ENCODE measurements at places on chromosomes 5 and 9.

- DNase-seq: no peak
These were observed 16.1 kb downstream of the ZFR start for GRCh38 chr5:32428426-32428825.

GRCh38 chr5:96279801-96280542, 153.1 kb downstream of the PCSK1 start:
- no peak for DNase-seq

DNA sequence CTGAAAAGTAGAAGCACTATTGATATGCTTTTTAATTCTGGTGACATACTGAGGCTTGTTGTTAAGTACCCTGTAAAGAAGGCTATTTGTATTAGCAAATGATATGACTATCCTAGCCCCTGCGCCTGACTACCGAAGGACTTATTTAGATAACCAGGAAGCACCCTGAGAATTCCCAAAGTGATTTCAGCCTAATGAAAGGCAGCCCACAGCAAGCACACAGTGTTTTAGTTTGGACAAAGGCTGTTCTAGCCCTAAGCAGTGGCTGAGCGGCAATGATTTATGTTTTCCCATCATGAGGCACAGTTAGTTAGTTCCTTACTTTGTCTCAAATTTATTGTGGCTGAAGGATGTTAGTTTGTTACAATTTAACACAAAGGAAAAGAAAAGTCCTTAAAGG, 235.3 kb downstream of the KCTD16 start:
- no peak for DNase-seq

DNA sequence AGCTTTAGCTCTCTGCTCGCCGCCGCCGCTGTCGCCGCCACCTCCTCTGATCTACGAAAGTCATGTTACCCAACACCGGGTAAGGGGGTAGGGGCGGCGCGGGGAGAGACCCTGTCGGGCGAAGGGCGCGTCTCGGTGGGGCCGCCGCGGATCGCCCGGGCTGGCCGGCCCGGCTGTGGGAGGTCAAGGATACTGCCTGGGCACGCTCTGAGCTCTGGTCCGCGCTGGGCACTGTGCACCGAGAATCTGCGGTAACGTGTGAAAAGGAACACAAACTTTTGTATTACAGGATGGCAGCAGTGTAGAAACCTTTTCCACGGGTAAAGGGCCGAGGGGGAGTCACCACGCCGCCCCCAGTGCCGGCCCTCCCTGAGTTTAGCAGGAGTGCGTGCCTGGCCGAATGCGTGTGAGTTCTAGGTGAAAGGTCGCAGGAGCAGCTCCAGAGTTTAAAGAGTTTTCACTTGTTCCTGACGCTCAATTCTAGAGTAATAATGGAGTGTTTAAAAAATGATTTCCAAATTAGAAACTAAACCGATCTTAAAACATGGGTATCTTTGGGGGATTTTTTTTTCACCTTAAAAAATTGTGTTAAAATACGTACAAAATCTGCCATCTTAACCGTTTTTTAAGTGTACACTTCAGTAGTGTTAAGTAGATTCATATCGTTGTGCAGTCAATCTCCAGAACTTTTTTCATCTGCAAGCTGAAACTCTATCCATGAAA, at the start of gene HSDL2:
Gene HSDL2 (plus strand): TSS at position 7 of the 723 bp plus-strand sequence. CDS start 56 bp downstream, at position 63.
- no peak for DNase-seq

DNA sequence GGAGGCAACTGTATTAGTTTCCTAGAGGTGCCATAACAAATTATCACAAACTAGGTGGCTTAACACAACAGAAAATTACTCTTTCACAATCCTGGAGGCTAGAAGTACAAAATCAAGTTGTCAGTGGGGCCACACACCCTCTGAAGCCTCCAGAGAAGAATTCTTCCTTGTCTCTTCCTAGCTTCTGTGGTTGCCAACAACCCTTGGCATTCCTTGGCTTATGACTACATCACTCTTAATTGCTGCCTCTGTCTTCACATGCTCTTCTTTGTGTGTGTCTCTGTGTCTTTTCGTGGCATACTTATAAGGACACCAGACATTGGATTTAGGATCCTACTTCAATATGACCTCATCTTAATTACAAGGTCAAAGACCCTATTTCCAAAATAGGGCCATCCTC, 327.5 kb downstream of the CHSY3 start:
- no peak for DNase-seq

DNA sequence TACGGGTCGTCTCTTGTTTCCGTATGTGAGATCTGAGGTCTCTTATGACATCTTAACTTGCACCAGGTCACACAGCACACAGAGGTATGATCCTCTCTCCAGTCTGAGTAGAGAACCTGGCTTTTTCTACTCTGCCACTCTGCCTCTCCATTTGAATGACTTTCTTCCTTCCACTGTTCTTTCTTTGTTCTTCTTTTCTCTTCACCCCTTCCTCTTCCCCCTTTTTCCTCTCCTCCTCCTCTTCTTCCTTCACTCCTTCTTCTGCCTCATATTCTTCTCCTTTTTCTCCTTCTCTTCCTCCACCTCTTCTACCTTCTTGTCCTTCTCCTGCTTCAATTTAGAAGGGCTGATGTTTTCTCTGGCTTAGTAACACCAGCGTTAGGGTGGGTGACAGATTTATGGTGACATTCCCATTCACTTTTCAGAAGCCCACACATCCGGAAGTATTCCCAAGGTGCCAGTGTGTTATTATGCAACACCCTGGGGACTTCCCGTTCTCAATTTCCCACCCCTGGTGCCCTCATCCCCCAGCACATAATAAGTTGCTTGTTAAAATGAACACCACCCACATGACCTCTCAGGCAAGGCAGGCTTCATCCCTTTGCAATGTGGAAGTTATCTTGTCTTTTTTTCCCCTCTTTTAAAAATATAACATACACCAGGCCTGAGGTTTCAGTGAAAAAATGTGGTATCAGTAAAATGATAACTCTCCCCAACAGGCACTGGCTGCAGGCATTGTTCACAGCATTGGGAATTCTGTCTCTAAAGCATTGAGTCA, 122.0 kb downstream of the PAPPA start:
- DNase-seq: no peak

GRCh38 chr9:113978725-113979342, 99.3 kb downstream of the AMBP start:
- DNase-seq: no peak

- DNase-seq: peak; percentile 23
These were observed 5.4 kb upstream of the TIFAB start for GRCh38 chr5:135457424-135458071.

DNA sequence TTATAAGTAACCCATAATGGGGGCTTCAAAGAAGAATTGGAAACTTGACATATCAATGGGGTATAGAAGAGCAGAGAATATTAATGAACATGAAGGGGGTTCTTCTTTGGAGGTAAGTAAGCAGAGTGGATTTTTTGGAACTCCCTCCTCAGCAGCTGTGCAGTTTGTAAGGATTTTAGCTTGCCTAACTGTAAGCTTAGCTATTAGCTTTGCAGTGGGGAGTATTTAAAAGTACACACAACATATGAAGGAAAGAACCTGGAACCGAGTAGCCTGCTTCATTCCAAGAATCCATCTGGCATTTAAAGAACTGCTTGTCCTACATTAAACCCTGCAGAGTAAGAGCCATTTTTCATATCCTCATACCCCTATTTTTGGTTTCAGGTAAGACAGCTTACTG, 2.2 kb upstream of the PBX3 start:
- DNase-seq: no peak

DNA sequence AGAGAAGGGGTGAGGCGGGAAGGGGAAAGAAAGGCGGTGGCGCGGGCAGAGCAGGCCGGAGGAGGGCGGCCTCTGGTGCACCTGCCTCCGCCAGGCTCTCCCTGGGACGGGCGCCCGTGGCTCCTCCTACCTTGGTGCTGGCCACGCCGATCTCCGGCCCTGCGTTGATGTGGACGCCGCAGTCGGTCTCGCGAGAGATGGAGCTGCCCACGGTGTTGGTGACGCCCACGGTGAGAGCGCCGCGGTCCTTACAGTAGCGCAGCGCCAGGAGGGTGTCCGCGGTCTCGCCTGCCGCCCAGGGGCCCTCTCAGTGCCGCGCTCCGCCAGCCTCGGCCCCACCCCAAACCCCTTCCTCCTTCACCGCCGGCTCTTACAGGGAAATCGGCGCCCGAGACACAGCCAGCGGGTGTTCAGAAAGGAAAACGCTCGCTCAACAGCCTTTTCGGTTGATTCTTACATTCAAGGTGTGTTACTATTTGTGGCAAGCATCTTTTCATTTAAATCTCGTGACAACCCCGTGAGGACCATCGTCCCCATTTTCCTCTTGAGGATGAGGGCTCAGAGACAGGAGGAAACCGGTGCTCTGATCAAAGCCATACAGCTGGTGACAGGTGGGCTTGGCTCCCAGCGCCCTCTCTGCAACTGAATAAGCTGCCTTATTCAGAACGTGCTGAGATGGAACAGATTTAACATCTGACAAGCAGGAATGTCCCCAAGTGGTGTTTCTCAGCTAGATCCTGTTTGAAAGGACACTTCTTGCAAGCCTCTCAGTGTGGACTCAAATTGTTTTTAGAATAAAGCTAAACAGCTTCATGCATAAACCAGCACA, 22.0 kb upstream of the MAPK9 start:
- DNase-seq: no peak

- DNase-seq: no peak
These were observed 27.8 kb downstream of the NFIL3 start for GRCh38 chr9:91395553-91396471.

- DNase-seq: no peak
These were observed 91.2 kb downstream of the MTRR start for GRCh38 chr5:7960142-7960541.

GRCh38 chr9:15243081-15243480, 63.9 kb downstream of the TTC39B start:
- no peak for DNase-seq

DNA sequence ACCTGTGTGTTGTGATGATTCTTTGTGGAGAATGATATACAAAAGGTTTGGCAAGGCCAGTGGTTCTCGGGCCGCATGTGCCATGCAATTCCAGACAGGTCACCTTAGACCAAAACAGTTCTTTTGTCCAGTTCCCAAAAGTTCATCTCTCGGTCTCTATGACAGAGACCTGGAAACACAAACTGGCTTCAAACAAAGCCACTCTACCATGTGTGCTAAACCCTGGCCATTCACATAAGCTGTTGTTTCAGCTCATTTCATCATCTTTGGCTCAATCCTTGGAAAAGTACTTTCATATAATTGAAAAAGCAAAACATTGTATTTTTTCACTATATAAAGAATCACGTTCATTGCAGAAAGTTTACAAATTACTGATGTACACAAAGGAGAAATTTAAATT, 210.5 kb upstream of the SEMA6A start:
- no peak for DNase-seq

DNA sequence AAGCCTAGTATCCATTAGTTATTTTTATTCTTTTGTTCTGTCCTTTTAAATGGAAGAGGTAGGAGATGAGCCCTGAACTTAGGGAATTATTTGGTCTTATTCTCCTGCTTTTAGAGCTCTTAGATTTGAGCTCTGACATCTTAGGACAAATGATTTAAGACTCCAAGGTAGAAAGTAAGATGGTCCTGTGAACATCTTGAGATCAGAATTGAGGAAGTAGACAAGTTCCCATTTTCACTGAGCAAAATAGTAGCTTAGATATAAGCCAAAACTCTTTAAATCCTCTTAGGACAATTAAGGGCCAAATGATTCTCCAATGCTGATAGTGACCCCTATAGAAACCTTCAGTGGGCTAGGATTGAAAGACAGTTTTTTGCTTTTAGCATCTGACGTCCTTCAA, 53.0 kb upstream of the RUSC2 start:
- no peak for DNase-seq

- no peak for DNase-seq
These were observed 188.7 kb downstream of the EBF1 start for GRCh38 chr5:158910782-158911692.

- DNase-seq: no peak
These were observed 2.7 kb upstream of the DNAJC25 start for GRCh38 chr9:111628411-111628810.

DNA sequence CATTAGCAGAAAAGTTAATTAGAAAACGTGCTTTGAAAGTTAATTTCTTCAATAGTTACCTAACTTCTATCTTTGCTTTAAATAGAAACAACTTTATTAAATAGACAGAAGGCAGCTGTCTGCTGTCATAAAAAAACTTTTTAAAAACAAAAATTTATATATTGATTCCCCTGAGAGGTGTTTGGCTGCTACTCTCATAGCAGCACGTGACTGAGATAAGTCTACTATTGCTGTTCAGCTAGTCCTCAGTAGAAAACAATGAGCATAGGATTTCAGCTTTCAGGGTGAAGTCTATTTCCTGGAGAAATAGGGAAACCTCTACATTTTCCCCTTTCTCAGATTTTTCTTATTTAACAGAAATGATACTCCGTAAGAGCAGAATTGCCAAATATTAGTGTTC, 135.0 kb upstream of the FBN2 start:
- no peak for DNase-seq

- DNase-seq: peak; percentile 79
These were observed 2.4 kb downstream of the SAPCD2 start for GRCh38 chr9:137067860-137068538.

- DNase-seq: no peak
These were observed 14.5 kb upstream of the TGFBI start for GRCh38 chr5:136014049-136015002.

GRCh38 chr9:79617395-79617794, 45.6 kb downstream of the TLE4 start:
- no peak for DNase-seq

- no peak for DNase-seq
These were observed 15.3 kb downstream of the ASS1 start for GRCh38 chr9:130459941-130460669.

DNA sequence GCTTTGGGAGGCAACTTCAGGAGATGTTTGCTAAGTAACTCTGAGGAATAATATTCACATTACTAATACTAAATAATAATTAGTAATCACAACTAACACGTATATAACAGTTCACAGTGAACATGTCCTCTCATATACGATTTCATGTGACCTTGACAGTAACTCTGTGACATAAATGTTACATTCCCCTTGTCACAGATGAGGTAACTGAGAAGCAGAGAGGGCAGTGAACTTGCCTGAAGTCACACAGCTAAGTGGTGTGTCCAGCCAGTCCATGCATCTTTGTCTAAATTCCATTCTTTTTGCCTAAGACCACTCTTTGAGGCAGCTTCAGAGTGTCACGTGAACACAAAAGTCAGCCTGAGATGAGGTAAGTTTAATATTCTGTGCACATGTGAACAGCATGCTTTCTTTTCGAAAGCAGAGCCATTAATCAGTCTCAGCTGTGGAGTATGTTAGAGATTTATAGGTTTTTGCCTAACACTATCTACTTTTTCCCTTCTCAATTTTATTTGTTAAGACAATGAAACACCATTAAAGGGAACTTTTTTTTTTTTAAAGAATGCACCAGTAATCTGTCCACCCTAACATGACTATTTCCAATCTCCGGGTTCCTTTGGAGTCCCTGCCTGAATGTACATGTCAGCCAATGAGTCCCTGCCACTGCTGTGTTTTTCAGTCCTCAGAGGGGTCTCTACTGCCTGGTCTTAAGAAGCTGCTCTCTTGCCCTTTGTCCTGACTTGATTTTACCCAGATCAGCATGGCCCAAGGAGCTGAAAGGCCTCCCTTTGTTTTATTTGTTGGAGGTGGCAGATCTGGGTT, 43.5 kb downstream of the SH3PXD2B start:
- no peak for DNase-seq

- no peak for DNase-seq
These were observed 141.4 kb downstream of the AOPEP start for GRCh38 chr9:94867842-94868312.

- DNase-seq: no peak
These were observed 118.1 kb upstream of the SMIM23 start for GRCh38 chr5:171667341-171668096.

GRCh38 chr5:139413963-139414362, 10.1 kb upstream of the SPATA24 start:
- DNase-seq: no peak
